GM19239 (cell line): ENCODE measurements at places on chromosomes 1 and 21.

DNA sequence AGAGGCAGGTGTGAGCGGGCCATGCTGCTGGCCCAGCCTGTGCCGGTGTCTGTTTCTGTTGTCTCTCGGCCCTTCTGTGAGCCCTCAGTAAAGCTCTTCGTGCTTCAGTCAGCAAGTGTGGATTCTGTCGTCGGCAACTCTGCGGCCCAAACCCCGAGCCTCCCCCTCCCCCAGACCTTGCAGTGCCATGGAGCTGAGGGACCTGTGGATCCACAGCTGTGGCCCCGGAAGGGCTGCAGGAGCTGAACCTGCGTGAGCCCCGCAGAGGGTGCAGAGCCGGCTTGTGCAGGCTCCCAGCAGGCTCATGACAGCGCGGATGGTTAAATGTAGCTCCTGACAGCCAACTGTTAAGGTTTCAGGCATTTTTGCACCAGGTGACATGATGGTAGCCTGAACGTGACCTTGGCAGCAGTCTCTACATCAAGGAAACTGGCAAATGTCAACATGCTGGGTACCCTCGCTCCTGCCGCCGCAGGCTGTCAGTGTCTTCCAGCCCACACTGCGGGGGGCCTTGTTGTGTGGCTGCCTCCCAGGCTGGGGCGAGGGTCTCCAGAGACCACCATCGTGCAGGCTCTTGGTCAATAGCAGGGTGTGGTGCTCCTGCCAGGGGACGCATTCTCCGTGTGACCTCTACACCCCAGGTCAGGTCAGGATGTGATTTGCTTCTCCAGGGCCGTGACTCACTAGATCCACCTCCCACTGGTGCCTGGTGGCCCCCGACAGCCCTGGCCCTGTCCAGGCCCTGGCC is 7.0 kb downstream of the LRRC3 start:
- DNase-seq = no peak

GRCh38 chr1:153928791-153929341 is 6.1 kb upstream of the GATAD2B start:
- DNase-seq = no peak

- DNase-seq = peak; percentile 53
Observed at GRCh38 chr1:32241001-32241763, 5.8 kb upstream of the FAM167B start.

GRCh38 chr1:236280438-236281197 is 1.1 kb downstream of the ERO1B start:
- DNase-seq = no peak
